AG10803 (cell line): ENCODE measurements at places on chromosomes 2 and 18.

- DNase-seq, result no peak
Measured at GRCh38 chr2:60972889-60973656, 44.4 kb upstream of the PEX13 start.

- peak; percentile 96 for DNase-seq
Measured at GRCh38 chr2:224909885-224910573, 132.2 kb downstream of the DOCK10 start.

DNA sequence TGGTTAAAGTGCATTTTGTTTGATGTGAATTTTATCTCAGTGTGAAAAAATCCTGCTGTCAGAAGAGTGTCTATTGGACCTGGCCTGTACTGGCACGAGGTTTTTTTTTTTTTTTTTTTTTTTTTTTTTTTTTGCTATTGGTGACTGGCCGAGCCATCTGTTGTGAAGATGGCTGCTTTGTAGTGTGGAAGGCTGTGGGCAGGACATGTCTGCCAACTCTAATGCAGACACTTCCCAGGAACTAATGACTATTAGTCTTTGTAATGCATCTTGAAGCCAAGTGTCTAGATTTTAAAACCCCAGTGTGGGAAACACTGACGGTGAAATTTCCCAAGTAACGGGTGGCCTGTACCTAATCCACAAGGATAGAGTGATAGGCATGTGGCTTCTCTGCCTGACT, 34.3 kb downstream of the ZAP70 start:
- peak; percentile 96 for DNase-seq

- no peak for DNase-seq
Measured at GRCh38 chr18:37383846-37384595, 181.6 kb downstream of the CELF4 start.

DNA sequence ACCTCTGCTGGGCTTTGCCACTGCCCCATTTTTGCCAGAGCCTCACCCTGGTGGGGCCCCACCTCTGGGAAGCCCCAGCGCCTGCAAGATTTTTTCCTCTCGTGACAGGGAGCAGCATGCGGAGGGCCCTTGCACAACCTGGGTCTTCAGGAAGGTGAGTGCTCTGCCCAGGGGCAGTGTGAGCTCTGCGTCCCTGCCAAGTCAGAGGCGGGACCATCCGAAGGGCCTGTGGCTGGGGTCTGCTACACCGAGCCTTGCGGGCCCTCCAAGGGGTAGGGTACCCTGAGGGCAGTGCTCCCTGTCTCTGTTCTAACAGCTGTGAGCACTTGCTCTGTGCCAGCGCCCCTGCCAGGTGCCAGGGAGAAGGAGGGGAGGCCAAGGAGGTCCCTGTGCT, 5.8 kb upstream of the ODC1 start:
- DNase-seq, result no peak

- no peak for DNase-seq
Measured at GRCh38 chr2:159077869-159078268, 109.4 kb downstream of the TANC1 start.

DNA sequence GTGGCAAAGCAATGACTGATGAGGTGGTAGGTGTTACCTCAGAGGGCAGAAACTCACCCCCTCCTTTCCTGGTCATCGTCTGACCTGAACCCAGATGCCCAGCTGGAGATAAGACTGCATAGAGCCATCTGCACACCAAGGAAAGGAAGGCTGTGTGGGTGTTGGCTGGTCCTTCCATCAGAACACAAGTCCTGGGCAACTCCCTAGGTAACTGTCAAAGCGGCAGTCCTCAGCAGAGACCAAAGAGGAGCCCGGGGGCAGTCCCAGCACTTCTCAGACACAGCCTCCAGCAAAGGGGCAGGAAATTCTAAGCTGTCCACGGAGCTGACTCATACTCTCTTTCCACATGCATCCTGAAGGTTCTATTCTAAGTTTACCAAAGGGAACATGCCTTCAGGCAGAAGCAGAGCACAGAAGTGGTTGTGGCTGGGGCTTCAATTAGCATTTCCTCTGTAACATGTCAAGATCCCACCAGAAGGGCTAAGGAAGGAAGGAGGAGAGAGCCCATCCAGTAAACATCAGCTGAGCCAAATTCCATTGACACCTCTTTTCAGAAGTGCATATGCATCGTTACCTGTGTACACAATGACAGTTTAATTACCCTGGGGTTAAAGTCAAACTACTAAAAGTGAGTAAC, 54.7 kb downstream of the SPRED2 start:
- DNase-seq, result peak; percentile 77

DNA sequence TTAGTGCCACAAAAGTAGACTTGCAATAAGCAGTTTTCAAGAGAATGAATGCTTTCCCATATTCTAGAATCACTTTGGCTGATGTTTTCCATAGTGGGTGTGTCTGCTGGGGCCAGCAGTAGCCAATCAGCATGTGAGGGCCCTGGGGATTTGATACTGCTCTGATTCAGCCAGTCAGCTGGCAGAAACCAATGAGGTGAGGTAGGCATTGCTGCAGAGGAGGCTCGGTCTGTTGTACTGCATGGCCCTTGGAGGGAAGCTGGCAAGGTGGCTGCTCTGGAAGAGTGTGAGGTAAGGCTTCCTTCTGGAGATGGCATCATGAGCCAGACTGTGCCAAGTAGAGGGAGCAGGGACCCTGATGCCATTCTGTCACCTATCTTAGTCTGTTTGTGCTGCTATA, 22.7 kb downstream of the TMEM87B start:
- DNase-seq, result no peak

DNA sequence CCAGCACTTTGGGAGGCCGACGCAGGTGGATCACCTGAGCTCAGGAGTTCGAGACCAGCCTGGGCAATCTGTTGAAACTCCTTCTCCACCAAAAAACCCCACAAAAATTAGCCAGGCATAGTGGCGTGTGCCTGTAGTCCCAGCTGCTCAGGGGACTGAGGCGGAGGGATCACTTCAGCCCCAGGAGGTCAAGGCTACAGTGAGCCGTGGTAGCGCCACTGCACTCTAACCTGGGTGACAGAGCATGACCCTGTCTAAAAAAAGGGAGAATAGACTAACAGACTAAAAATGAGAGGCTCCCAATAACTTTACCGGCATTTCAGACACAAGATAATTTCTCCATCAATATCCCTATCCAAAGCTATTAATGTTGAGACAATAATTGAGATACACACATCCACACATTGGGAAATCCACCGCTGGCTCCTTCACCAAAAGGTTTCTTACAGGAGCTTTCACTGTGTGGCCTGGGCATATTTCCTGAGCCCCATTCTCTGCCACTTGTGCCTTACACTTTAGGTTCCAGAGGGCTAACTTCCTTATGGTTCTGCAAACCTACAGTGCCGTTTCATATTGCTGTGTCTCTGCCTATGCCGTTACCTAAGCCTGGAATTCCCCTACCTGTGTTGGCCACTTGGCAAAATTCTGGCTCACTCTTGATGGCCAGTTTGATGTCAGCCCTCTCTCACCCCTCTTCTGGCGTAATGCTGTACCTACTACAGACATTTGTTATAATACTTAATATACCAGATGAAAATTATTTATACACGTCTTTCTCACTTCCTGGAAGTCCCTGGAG, 115.8 kb upstream of the ZFP36L2 start:
- no peak for DNase-seq

DNA sequence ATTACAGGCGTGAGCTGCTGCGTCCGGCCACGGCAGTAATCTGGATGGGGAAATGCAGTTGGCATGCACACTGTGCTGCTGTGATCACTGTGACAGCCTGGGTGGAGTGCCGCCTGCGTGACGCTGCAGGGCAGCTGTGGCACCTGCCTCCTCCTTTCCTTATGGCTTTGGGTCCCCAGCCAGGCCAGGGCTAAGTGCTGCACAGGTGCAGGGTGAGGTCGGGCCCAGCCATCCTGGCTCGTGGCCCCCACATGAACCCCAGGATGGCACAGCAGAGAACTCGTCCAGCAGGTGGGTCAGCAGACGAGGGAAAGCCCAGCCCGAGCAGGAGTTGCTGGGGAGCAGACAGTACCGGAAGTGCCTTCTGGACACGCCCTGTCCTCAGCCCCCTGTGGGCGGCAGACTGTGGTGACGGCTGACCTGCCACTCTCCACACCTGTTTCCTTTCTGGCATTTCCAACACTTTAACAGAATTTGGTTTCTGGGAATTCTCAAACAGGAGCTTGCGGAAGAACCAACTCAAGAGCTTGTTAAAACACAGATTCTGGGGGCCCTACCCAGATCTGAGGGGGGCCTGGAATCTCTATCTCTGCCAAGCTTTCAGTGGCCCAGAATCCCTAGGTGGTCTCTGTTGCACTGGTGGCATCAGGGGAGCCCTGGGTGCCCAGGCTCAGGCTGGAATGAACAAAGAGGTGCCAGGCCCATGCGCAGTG, 16.9 kb downstream of the HS1BP3 start:
- no peak for DNase-seq

- DNase-seq, result no peak
Measured at GRCh38 chr2:92326-92725, 46.0 kb upstream of the FAM110C start.

DNA sequence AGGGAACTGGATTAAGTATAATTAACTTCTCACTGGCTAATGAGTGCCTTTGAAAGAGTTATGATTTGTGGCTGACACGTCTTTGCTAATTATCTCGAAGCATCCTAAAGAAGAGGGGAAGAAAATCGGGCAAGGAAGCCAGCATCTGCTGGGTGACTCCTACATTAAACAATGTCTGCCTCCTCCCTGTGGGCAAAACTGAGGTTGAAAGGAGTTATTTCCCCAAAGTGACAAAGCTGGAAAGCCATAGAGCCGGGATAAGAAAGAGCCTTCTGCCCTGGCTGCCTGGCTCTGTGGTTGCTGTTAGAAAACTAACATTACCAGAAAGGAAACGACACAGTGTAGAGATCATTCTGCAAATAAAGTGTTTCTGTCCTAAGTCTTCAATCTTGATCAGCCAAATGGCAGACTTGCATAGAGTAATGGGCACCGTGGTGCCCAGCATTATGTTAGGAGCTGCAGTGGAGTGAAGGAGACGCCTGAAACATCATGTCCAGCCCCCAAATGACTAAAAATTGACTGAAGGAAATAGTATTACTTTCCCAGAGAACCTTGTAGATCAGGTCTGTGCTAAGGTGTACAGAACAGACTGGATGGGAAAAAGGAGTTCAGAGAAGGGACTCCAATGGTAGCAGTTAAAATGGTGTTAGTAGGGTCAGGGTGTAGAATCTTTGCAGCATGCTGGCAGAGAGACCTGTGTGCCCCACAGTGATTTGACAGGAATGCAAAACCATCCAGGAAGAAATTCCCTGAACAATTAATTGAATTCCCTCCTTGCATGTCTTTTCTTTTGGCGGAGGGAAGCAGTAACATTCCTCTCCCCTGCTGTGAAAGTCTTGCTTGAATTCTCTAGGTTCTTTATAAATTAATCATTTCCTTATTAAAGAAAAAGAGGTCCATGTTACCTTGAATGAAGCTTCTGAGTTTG, 44.4 kb downstream of the ALPK2 start:
- DNase-seq, result peak; percentile 92

DNA sequence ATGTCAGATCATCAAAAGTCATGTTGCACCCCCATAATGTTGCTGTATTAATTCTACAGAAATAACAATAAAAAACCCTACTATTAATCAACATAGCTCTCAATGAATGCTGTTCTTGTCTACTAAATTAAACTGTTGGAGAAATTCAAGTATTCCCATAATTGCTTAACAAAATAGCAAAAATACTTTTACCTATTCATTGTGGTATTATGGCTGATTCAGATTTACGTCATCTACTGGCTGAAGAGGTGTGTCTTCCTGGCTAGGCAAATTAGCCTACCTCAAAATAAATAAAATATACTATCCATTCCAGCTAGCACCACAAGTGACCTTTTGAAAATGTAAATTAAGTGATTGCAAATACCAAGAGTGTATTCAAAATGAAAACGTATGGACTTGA, 249.4 kb downstream of the MEIS1 start:
- no peak for DNase-seq

- DNase-seq, result no peak
Measured at GRCh38 chr18:11570073-11570588, 39.3 kb upstream of the SLC35G4 start.

DNA sequence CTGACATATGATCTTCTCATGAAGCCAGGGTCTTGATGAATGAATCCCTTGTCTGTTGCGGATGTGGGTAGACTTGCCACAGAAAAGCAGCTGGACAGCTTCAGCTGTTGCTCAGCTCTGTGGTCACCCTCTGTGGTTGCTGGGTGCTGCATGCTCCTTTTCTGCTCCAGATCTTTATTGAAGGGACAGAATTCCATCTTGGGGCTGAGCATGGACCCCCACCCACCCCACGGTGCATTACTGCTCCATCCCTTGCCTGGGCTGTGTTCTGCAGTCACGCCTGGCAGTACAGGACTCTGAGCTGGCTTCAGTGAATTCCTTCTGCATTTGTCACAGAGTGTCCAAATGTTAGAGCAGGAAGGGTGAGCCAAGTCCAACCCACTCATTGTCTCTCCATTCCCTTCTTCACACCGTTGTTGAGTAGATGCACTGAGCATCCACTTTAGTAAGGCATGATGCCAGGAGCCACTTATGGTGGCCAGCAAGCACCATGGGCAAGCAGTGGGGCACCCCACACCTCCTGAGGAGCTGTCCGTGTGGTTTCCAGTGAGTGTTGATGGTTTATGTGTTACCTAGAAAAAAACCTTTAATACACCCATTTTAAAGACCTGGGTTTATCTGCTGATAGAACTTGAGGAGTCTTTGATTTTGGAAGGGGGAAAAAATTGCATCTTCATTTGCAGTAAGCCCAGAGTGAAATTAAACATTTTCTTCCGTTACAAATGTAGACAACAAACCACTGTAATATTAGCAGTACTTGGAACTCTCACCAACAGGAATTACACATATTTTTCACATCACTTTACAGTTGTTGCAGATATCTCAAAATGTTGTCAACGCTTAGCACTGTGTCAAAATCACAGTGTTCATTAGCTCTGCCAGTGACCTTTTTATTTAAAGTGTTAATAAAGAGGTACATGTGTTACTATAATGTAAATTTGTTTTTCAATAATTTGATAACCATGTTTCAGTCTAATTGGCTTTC, 14.7 kb upstream of the ITGB6 start:
- peak; percentile 93 for DNase-seq

DNA sequence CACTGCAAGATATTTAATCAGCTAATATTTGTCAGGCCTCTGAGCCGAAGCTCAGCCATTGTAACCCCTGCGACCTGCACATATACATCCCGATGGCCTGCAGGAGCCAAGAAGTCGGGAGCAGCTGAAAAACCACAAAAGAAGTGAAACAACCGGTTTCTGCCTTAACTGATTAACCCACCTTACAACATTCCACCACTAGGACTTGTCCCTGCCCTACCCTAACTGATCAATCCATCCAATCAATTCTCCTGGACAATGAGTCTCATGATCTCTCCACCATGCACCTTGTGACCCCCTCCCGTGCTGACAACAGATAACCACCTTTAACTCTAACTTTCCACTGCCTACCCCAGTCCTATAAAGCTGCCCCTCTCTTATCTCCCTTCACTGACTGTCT, 945.4 kb upstream of the GYPC start:
- no peak for DNase-seq

- peak; percentile 55 for DNase-seq
Measured at GRCh38 chr2:43024515-43025011, 201.8 kb downstream of the ZFP36L2 start.

- no peak for DNase-seq
Measured at GRCh38 chr2:10452956-10453904, 5.1 kb upstream of the ODC1 start.
